HT1080 (cell line): ENCODE measurements at places on chromosomes 5 and 9. TPM values are rescaled to one million over a fixed set of nuclear protein-coding genes. Genes with fewer than 3 reads are reported as not detected.

The CD74 gene
- 0.17 and 1.2 TPM in 2 replicates for total RNA-seq

The FBN2 gene
- 12.8 and 14.0 TPM in 2 replicates for total RNA-seq

The LMX1B gene
- 0.55 and 1.3 TPM in 2 replicates for total RNA-seq

The PHF24 gene
- total RNA-seq: not detected in 2 replicates

The SEMA4D gene
- total RNA-seq: 5.0 and 10.5 TPM in 2 replicates

The RNF180 gene
- total RNA-seq: 3.4 and 5.9 TPM in 2 replicates

The S100Z gene
- not detected in 2 replicates for total RNA-seq

The SPINK5 gene
- total RNA-seq: not detected in 2 replicates

The PDE8B gene
- 0.82 and 1.1 TPM in 2 replicates for total RNA-seq

The FOXI1 gene
- not detected in 2 replicates for total RNA-seq

The GDA gene
- not detected in 2 replicates for total RNA-seq

The FOXD4L6 gene
- total RNA-seq: 0.13 TPM in 1 of 2 replicates, not detected in the other

The TESK1 gene
- 5.4 and 9.2 TPM in 2 replicates for total RNA-seq

The PIP5K1B gene
- total RNA-seq: not detected in 2 replicates

The ZNF366 gene
- not detected in 2 replicates for total RNA-seq

The SLC35D2 gene
- 27.1 and 35.0 TPM in 2 replicates for total RNA-seq

The NKD2 gene
- total RNA-seq: not detected in 2 replicates

The SPACA9 gene
- 2.6 and 5.5 TPM in 2 replicates for total RNA-seq

The PSD2 gene
- total RNA-seq: 0.03 and 0.10 TPM in 2 replicates

The NMUR2 gene
- total RNA-seq: not detected in 2 replicates

The PARP8 gene
- total RNA-seq: 6.2 and 10.8 TPM in 2 replicates

The LECT2 gene
- not detected in 2 replicates for total RNA-seq

The PPP2CA gene
- total RNA-seq: 224 and 287 TPM in 2 replicates

The SCGB3A2 gene
- not detected in 2 replicates for total RNA-seq

The CDH10 gene
- total RNA-seq: 0.06 and 0.07 TPM in 2 replicates

The PCDHB6 gene
- 0.13 and 0.27 TPM in 2 replicates for total RNA-seq
